ENCODE measurements at places on chromosomes 12 and 14. TPM values are rescaled to one million over a fixed set of nuclear protein-coding genes. Genes with fewer than 3 reads are reported as not detected.

DNA sequence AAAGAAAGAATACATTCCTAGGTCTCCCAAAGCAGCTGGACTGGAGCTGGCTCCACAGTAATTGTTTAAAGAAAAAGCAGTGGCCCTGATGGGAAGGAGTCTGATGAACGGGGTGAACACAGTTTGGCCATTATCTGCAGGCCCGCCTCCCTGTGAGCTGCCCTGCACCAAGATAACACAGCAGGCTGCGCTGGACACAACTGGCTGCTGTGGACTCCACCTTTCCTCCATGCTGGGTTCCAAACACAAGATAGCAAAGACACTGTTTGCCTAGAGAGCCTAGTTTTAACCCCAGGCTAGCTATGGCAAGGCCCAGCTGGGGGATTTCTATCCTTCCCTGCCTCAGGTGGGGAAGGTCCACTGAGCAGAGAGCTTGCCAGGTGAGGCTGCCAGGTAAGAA, 34.6 kb downstream of the ZFP36L1 start:
- no peak for DNase-seq

- DNase-seq, result no peak
These were observed 59.5 kb upstream of the GTF2A1 start for GRCh38 chr14:81280136-81280791.

DNA sequence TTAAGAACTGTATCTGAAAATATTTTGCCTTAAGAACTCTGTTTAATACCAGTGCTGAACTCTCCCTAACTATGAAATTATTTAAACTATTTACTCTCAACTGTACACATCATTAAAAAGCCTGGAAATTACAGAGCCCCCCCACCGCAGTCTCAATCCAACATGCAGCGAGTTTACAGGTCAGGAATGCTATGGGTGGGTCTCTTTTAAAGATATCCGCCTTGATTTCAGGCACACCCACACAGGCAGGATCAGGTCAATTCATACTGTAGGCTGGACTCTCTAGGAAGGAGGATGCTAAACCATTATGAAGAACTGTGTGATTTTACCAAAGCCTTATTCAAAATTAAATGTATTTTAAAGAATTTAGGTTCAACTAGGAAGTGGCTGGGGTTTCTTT, 16.5 kb downstream of the SPTLC2 start:
- no peak for DNase-seq

DNA sequence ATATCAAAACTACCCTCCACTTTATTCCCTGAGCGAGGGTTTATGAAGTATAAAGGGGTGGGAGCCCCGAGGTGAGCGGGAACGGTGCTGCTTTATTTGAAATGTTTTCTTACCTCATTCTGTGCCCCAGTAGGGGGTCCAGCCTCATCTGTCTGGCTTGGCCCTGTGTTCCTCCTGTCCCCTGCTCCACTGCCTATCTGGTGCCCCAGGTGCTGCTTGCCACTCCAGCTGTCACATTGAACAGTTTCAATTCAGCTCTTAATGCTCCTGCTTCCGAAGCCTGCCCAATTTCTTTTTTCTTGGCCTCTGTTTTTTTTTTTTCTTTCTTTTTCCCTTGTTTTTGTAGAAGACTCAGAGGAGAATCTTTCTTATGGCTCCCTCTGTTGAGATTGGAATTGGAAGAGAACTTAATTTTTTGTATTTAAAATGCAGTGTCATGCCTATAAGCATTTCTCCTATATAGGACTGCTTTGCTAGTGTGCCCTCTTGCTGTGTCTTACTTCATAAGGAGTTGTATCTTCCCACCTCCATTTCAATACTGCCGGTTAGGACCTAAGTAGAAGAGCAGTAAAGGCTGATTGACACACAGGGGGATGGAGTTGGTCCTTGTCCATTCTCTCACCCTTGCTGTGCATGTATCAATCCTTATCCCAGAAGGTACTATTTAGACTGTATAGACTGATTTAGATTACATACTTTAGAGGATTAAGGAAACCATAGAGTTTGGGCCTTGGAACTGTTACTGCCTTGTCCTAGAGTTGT, 2.3 kb downstream of the ATXN7L3B start:
- DNase-seq, result no peak

GRCh38 chr14:63777024-63777423, 49.2 kb upstream of the SGPP1 start:
- DNase-seq, result peak; percentile 66

DNA sequence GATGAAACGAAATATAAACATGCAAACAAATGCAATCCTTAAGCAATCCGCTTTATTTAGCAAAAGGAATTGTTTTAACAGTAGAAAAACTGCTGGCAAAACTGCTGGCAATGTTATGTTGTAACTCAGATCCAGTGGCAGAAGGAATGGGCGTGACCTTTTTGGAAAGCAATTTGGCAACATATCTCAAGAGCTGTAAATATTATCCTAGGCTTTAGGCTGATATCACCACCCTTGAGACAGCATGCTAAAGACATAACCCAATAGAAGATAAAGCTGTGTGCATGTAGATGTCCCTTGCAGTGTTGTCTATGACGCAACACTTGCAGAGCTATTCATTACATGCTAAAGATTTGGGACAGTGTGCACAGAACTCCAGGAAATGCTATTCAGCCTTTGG, 138.5 kb downstream of the DICER1 start:
- DNase-seq, result peak; percentile 56

DNA sequence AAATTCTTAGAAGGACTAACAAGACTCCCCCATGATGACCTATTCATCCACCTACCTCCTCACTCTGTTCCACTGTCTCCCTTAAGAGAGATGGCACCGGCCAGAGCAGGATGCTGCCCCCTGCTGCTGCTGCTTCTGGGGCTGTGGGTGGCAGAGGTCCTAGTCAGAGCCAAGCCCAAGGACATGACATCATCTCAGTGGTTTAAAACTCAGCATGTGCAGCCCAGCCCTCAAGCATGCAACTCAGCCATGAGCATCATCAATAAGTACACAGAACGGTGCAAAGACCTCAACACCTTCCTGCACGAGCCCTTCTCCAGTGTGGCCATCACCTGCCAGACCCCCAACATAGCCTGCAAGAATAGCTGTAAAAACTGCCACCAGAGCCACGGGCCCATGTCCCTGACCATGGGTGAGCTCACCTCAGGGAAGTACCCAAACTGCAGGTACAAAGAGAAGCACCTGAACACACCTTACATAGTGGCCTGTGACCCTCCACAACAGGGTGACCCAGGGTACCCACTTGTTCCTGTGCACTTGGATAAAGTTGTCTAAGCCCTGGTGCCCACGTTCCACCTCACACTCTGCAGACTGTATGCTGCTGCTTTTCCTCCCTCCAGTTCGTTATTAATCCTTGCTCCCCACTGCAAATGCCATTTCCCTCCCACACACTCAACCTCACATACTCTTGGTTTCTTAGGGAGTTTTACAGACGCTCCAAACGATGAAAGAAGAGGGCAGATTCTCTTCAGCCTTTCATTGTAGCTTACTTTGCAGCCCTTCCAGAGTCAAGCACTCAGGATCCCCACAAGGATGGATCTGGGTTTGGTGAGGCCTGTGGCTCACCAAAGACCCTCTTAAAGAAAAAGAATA, at the start of gene RNASE8:
TSS of gene RNASE8 (plus strand) at position 20 of the 873 bp plus-strand sequence. CDS start at position 91, 71 bp downstream.
- peak; percentile 73 for DNase-seq

ZNF219 gene
- 15.9 TPM for total RNA-seq

SH2B3 gene
- total RNA-seq, result 39.1 TPM

DNA sequence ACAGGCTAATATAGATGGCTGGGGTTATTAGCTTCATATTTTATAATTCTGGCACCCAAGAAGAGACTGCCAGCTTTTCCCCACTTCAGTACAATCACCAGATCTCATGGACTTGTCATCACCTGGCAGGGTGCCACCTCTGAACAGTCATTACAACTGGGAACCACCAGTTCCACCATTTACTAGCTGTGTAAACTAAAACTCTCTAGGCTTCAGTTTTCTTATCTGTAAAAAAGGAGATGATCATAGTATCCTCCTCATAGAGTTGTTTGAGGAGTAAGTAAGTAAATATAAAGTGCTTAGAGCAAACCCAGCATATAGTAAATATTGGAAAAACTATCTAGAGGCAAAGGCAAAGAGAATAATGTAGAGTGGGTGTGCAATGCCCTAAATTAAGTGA, 19.3 kb downstream of the CPNE8 start:
- DNase-seq, result peak; percentile 52

PIWIL1 gene
- total RNA-seq, result not detected

HOXC9 gene
- total RNA-seq, result 2.5 TPM

DNA sequence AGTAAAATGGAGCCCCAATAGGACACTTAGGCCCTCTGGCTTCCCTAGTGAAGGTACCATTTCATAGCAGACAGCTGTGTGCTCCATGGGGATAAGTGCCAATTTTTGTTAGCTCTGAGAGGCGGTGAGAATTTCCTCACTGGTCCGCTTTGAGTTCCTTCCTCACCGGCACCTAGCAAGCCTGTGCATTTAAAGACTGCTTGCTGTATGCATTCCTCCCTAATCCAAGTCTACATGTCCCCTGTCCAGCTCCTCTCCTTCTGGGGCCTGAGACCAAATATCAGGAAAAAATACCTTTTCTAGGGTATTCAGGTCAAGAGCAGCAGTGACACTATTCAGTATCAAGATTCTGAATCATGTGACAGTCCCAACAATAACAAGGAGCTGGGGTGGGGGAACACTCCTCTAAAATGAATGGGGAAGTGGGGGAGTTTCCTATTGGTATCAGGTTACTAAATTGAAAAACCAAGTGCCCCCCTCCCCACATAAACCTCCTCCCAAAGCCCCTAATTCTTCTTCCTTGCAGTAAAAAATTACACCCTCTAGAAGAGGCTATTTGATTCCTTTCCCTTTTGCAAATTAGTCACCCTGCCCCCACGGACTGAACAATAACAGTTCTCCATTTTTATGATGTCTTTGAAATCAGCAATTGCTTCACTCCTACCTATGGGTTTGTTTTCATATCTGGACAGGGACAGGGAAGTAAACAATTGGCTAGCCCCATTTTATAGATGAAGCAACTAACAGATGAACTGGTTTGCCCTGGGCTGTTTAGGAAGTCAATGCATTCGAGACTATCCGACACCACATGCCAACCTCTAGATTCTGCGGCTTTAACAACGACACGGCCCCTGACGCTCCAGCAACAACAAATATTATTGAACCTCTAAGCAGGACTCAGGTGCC, 28.9 kb downstream of the BCL11B start:
- no peak for DNase-seq

- DNase-seq, result no peak
These were observed at the start of gene RTL1 for GRCh38 chr14:100903672-100904185. Gene RTL1 (minus strand): TSS chr14:100903722. CDS start chr14:100884788, 18,934 bp downstream.

STYK1 gene
- total RNA-seq, result 1.1 TPM

ASB2 gene
- total RNA-seq, result not detected

DNA sequence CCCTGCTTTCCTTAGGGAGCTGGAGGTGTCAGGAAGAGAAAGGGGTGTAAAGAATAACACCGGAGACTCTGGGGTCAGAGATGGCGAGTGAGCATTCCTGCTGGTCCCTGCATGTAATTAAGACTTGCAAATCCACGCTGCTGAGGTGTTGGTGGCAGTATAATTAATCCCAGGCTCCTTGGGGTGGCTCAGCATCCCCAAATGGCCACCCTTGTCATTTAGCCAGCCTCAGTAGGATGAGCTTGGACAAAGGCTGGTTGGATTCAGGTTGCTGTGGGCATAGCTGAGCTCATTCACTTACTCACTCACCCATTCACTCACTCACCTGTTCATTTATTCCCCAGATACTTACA, 174.4 kb upstream of the RPH3A start:
- no peak for DNase-seq

DNA sequence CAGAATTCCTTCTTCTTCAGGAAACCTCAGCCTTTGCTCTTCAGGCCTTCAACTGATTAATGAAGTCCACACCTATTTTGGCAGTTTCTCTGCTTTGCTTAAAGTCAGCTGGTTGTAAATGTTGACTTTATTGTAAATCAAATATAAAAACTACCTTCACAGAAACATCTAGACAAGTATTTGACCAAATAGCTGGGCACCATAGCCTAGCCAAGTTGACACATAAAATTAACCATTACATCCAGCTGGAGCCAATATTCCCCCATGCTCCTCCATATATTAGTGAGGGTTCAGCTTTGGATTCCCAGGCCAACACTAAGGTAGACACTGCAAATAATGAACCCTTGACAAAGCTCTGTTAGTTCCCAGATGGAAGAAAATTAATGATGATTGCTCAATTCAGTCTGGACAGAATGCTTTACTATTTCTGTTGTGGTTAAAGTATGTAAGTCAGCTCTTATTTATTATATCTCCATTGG, 125.5 kb downstream of the ZFP36L1 start:
- peak; percentile 32 for DNase-seq

DNA sequence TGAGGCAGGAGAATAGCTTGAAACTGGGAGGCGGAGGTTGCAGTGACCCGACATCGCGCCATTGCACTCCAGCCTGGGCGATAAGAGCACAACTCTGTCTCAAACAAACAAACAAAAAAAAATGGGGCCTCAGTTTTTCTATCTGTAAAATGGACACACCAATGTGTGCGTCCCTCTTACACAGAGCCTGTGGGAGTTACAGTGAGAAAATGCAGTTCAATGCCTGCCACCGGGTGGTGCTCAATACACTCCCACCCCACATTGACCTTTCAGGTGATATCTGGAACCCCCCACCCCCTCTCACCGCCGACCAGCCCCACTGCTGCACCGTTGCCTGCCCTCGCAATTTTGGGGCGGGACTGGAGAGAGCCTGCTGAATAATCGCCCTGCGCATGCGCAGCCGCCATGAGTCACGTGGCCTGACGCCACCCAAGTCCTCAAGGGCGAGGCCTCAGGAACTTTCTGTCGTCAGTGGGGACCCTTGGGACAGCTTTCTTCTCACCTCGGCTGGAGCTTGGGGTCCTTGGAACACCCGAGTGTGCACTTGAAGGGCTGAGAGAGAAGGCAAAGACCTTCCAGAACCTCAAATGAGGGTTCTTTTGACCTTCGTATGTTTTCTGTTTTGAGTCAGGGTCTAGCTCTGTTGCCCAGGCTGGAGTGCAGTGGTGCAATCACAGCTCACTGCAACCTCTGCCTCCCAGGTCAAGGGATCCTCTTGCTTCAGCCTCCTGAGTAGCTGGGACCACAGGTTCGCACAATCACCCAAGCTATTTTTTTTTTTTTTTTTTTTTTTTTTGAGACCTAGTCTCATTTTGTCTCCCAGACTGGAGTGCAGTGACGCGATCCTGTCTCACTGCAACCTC, 14.6 kb upstream of the CABP1 start:
- no peak for DNase-seq
